Suppressor macrophage (primary cell): ENCODE measurements at places on chromosomes 5 and 9.

GRCh38 chr9:7509576-7510145, 289.9 kb downstream of the DMAC1 start:
- no peak for DNase-seq

- DNase-seq, result no peak
Observed at GRCh38 chr9:96680812-96681499, 25.8 kb upstream of the PRXL2C start.

- no peak for DNase-seq
Observed at GRCh38 chr5:32339878-32340277, 27.1 kb upstream of the MTMR12 start.

- DNase-seq, result no peak
Observed at GRCh38 chr5:106766916-106767315, 903.8 kb downstream of the EFNA5 start.

- DNase-seq, result peak; percentile 84
Observed at GRCh38 chr9:99433555-99433954, 211.5 kb downstream of the SEC61B start.

- no peak for DNase-seq
Observed at GRCh38 chr9:121156263-121156731, 45.4 kb downstream of the RAB14 start.

- no peak for DNase-seq
Observed at GRCh38 chr9:18601026-18601425, 127.1 kb downstream of the ADAMTSL1 start.

- DNase-seq, result no peak
Observed at GRCh38 chr5:142082182-142082781, 26.3 kb upstream of the NDFIP1 start.

DNA sequence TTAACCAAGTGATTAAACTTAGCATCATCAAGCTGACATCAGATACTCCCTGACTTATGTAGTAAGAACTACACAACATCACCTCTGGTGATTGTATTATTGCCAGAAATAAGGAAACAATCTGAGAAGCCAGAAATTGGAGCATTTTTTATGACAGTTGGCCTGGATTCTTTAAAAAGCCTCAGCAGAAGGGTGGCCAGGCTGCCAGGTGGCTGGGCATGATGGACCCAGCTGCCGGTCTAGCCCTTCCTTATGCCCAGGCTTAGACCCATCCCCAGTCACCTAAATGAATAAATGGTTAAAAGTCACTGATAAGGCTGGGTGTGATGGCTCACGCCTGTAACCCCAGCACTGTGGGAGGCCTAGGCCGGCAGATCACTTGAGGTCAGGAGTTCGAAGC, 12.8 kb downstream of the OR1K1 start:
- no peak for DNase-seq

DNA sequence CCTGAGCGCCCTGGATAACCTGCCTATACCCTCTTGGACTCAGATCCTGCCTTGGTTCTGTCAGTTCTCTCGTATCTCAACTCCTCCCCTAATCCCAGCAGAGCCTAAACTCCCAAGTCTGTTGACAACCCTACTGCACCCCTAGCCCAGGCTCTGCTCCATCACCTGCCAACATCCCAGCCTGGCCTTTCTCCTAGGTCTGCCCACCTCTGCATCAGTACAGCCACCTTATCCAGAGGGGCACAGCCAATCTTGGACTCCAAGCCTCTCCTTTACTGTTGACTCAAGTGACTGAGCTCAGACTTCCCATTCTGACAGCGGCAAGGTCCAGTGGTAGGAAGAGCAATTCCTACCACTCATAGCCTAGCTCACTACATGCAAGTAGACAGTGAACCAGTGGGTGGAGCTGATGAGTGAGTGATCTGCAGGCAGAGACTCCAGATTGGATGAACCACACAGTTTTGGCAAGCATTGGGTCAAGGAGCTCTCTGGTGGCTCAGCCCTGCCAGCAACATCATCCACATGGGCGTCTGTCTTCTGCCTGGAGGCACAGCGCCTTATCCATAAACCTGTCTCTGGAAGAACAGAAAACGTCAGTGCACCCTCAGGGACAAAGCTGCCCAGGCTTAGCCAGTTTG, 26.5 kb downstream of the TRMO start:
- DNase-seq, result peak; percentile 62

GRCh38 chr9:123067136-123067535, 33.7 kb downstream of the GPR21 start:
- DNase-seq, result no peak

- DNase-seq, result no peak
Observed at GRCh38 chr5:169467041-169467771, 116.4 kb upstream of the SPDL1 start.

DNA sequence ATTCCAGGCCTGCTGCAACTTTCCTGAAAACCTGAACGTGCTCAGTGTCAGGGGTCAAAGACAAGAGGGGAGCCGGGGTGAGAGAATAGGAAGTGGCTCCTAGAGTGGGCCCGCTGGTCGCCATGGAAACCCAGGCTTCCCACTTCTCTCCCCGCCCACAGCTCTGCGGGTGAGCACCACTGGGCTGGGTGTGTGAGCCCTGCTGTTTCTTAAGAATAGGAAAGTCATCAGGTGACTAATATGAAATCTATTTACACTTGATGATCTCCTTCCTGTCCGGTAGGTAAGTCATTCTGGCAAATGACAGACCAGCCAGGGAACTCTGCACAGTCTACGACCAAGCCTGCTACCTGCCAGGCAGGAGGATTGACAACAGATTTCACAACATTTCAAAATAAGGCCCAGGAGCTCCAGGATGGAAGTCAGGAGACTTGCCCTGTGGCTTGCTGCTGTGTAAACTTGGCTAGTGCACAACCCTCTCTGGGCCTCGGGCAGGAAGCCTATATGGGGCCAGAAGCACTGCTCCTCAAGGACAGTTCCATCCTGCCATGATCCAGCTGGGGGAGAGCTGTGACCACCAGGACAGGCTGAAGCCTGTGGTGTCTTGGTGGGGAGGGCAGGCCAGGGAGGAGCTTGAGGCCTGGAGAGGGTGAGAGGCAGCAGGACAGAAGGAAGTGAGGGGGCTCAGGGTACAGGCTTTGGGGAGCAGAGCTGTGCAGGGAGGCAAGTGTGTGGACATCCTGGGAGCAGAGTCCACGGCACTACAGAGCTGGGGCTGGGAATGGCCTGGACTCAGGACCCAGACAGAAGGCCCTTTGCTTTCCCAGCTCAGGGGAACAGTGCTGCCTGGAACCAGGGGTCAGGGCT, 60.6 kb downstream of the SHB start:
- peak; percentile 98 for DNase-seq

- no peak for DNase-seq
Observed at GRCh38 chr5:169754737-169755136, 117.7 kb downstream of the DOCK2 start.

DNA sequence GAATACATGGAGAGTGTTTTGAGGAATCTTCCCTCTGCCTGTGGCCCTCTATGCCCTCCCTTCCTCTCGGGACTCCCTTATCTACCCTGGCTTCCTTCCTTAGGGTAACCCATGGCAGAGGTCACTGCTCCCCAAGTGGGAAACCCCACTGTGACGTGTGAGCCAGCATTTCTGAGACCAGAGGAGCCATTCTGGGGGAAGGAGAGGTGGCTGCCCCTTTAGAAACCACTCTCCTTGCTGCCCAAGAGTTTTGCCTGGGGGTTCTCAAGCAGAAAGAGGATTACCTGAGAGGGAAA, 23.1 kb downstream of the CCNJL start:
- DNase-seq, result no peak

- no peak for DNase-seq
Observed at GRCh38 chr9:36039696-36040095, 3.0 kb downstream of the RECK start.

- no peak for DNase-seq
Observed at GRCh38 chr5:143516249-143516648, 112.8 kb upstream of the NR3C1 start.

DNA sequence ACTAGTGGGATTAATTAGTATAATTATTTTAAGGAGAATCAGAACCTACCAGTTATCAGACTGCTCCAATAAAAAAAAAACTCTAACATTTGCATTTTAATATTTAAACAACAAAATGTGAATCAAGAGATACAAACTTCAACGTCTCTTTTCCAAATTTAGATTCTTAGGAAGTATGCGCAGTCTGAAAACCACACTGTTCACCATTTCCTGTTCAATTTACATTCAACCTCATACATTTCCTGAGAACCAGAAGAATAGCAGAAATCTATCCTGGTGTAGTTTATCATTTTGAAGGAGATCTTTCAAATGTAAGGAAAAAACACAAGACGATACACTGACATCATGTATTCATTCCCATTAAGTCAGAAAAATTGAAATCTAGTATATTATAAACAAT, 869.2 kb downstream of the EFNA5 start:
- no peak for DNase-seq

- DNase-seq, result no peak
Observed at GRCh38 chr5:77995793-77996409, 219.8 kb upstream of the TBCA start.

DNA sequence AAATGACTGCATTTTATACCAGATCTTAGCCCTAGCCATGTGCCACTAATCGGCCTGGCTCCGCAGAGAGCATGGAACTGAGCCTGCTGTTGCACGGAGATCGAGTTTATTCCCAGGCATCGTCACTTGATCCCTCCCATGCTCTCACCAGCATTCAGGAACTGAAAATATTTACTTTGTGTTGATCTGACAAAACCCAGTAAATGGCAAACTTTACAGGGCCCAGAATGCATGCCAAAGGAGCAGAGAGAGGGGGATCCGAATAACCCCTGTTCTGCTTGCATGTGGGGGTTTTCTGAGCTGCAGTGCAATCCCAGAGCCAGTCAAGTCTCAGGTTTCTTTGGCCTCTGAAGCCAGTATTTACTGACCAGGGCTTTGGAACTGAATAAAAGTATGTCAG, 87.3 kb downstream of the GAS1 start:
- DNase-seq, result no peak

DNA sequence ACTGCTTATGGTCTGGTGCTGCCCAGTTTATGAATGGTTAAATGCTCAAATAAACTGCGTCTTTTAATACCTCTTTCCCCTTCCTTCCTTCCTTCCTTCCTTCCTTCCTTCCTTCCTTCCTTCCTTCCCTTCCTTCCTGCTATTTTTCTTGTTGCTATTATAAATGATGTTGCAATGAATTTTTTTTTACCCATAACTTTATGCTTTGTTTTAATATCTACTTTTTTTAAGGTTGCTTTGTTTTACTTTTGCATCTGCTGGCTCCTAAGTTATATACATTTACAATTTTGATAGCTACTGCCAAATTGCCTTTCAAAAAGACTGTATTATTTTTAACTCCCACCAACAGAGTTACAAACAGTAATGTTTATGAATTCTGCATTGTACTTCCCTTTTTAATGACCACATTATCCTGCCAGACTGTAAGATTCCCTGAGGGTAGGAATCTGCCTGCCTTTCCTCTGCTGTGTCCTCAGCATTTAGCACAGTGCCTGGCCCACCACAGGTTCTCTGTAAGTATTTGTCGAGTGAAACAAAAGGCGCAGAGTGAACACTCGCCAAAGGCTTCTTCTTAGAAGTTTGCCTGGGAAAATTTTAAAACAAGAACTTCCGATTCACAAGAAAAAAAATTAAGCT, 36.9 kb downstream of the KIF4B start:
- peak; percentile 16 for DNase-seq

DNA sequence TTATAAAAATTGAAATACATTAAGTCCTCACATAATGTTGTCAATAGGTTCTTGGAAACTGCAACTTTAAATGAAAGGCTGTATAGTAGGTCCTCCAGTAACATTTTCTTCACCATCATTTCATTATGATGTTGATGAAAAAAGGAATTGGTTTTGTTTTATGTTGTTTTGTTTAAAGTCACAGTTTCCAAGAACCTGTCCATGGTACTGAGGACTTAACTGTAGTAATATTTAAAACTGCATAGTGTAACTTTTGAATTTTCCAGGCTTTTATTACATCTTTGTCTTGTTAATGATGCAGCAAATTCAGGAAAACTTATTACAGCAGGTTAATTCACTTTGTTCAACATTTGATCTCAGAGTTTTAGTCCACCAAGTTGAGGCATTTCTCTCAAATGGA, 11.6 kb downstream of the SECISBP2 start:
- DNase-seq, result no peak

- DNase-seq, result no peak
Observed at GRCh38 chr9:82970359-82970758, 92.6 kb downstream of the RASEF start.

DNA sequence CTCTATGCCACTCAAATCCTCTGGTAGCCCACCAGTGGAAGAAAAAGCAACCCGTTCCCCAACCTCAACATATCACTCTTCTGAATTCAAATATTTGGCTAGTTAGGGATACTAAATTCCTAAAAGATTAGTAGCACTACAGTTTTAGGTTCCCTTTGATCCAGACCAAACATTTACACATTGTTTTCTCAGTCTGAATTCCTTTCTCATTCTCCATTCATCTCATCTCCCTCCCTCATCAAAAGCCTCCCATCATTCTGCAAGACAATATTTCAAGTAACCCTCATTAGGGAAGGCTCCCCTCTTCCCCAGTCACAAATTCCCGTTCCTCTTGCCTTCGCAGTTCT, 26.3 kb downstream of the ADAM19 start:
- no peak for DNase-seq

GRCh38 chr5:113232221-113232620, 202.6 kb downstream of the TSSK1B start:
- DNase-seq, result no peak

DNA sequence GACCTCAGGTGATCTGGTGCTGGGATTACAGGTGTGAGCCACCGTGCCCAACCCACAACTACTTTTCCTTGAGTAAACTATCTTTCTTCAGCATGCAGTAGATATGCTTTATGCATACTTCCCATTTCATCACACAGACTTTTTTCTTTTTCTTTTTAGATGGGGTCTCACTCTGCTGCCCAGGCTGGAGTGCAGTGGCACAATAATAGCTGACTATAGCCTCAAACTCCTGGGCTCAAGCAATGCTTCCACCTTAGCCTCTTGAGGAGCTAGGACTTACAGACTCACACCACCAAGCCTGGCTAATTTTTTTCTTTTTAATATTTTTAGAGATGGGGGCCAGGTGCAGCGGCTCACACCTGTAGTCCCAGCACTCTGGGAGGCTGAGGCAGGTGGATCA, 22.8 kb downstream of the PPP6C start:
- no peak for DNase-seq

DNA sequence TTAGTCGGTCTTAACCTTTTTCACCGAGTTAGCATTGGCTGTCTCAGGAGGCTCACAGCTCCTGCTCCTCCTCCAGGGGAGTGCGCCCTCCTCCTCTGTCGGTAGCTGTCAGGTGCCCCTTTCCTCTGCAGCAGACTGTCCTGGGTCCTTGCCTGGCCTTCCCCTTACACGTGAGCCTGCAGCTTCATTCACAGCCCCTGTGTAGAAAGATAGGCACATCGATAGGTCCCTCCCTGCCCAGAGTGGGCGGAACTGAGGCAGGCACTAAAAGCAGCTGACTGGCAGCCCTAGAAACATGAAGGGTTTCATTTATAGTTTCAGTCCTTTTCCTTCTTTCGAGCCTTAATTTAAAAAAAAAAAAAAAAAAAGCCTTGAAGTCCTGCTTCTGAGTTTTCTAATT, 17.2 kb downstream of the TENT4A start:
- peak; percentile 69 for DNase-seq
